ENCODE measurements at places on chromosomes 5 and 9.

GRCh38 chr9:7478646-7479045 is 320.9 kb downstream of the DMAC1 start:
- no peak for DNase-seq

- no peak for DNase-seq
These were observed 12.3 kb upstream of the KCNIP1 start for GRCh38 chr5:170491479-170491878.

DNA sequence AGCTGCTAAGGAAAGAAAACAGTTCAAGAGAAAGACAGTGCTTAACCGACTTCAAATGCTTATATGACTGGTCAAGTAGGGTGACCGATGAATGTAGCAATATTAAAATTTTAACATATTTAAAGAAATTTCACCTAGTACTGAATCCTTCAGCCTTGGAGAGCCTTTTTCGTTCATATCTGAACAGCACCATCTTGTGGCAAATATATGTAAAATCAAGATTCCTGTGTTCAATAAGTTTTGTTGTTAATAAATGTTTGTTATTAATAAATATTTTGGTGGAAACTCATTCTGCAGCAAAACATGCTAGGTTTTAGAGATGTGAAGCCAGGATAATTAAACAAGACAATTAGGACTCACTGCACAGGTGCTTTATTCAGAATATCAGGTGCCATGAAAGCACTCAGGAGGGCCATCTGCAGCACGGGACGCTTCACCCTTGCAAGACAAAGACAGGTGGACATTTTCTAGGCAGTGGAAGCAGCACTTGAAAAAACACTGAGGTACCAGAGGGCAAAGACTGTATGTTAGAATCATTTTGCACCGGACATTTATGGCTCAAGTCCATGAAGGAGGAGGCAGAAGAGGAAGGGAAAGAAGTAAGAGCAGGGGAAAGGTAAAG is 15.6 kb downstream of the TICAM2 start:
- DNase-seq, result no peak

DNA sequence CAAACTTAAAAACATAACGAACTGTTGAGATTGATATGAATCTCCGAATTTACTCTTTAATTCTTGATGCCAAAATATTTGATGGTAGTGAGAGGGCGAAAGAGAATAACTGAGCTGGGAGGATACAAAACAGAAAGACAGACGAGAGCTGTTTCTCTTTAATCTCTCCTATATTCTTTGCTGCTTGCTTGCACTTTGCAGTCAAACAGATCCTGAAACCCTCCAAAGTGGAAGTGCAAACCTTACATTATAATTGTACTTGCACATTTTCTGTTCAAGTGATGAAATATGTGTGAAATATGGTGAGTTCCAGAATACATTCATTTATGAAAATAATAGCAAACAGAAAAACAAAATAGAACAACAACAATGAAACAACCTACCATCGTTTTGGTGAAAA is 63.8 kb downstream of the PAM start:
- DNase-seq, result no peak

DNA sequence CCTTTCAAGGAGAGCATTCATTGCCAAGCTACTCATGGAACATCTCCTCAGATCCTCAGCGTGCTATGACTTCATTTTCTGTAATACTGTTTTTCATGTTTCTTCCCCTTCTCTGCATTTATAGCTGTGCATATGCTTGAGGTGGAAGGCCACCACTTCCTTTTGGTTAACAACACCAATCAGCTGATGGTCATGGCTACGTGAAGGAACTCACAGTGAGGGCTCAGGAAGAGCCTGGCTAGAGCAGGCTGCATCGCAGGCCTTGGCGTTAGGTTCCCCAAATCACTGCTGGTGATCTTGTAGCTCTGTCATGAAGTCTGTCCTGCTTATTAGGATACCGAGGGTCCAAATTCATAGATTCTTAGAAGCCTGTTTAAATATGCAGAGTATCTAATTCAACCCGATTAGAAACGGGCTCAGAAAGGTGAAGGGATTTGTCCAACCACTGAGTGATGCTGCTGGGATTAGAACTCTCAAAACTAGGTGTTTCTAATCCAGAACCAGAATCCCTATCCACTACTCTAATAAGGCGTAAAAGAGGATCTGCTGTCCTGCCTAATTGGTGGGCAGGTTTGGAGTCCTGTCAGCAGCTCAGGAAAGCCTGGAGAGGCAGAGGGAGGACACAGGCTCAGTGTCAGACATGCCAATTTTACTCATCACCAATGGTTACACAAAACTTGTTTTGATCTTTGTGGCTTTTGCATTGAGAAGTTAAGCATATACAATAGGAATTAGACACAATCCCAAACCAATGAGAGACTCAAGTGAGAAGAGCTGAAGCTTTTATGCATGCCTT is 7.5 kb downstream of the SYK start:
- DNase-seq, result no peak

GRCh38 chr9:121560921-121561320 is 61.3 kb upstream of the GGTA1 start:
- no peak for DNase-seq

DNA sequence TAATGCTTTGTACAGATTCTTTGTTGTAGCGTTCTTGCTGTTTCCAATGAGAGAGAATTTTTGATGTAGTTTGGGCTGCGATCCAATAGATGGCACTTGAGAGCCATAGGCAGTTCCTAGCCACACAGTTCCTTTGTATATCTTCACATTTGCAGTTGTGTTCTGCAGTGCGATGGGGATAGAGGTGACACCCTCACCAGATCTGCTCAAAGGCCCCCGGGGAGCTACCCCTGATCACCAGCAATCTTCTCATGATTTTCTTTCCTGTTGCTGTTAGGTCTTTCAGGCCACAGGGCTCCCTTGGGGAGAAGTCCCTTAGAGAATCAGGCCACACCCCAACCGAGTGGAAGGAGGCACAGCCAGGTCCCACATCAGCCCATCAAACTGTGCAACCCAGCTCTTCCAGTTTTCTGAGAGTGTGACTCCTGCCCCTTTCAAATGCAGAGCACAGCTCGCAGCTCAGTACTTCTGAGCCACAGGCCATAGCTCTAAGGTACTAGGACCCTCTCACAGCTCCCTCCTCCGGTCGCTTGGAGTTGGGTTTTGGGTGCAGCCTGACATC is 353.7 kb downstream of the SLCO4C1 start:
- DNase-seq, result no peak

GRCh38 chr9:6552033-6552432 is 93.5 kb downstream of the GLDC start:
- no peak for DNase-seq

DNA sequence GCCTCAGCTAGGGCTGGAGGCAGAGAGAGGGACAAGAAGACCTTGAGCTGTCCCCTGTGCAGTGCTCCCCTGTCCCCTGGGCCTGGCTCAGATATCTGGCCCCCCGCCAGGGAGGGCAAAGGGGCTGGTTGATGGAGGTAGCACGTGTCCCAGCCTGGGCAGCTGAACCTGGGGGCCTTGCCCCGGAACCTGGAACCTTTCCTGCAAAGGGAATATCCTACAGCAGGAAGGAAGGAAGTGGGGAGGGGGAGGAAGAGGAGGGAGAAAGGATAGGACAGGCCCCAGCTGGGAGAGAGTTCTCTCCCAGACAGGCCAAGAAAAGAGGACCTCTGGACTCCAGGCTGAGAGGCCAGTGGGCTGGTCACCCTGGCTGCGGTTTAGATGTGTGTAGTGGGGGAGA is 27.6 kb upstream of the PSD2 start:
- no peak for DNase-seq

DNA sequence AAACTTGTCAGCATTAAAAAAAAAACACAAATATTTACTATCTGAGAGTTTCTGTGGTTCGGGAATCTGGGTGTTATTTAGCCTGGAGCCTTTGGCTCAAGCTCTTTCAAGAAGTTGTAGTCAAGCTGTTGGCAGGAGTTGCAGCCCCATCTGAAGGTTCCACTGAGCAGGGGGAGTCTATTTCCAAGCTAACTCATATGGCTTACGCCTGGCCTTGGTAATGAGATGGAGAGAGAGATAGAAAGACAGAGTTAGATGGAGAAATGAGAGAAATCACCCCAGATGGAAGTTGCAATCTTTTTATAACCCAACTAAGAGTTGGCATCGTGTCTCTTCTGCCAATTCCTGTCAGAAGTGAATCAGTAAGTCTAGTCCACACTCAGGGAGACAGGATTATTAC is 1075.2 kb upstream of the SEMA6A start:
- no peak for DNase-seq

- DNase-seq, result no peak
These were observed 89.9 kb downstream of the DAB2IP start for GRCh38 chr9:121741228-121741918.

DNA sequence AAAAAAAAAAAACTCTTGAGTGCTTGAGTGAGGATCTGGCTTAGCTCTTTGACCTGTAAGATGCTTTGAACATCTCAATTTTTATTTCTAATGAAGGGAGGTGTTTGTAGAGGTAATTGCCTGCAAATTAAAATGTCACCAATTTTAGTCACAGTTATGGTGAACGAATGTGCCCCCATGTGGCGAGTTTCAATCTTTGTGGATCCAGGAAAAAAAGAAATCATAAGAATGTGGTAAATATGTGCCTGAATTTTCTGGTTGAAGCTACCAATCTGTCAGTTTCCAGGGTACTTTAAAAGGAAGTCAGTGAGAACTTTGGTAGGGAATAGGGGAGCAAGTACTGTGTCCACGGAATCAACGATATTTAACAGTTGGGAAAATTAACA is 1772.4 kb upstream of the CDH9 start:
- DNase-seq, result no peak

DNA sequence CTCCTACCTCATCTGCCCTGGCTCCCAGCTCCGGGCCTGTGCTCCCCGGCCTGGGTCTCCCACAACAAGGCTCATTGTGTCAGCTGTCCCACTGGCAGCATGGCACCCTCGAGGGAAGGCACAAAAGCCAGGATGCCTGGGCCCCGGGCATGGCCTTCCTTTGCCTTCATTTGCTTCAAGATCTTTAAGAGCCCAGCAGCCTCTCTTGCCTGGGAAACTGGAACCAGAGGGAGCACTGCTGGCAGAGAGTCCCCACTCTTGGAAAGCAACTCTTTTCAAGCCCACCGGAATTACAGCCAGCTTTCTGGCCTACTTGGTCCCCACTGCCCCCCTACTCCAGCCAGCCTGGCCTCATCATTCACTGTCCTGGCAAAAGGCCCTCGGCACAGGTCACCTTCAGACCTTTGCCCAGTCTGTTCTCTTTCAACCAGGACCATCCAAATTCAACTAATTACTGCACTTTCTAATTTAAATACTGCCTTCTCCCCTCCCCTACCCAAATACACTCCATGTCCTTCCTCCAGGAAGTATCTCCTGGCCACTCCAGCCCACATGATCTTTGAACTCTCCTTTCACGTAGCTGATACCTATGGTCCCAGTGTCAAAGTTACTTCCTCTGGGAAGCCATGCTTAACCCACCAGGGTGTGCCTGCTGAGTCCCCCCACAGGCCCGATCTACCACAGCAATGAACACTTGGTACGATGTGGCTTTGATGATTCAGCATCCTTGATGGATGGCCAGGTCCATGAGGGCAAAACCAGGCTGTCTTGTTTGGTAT is 8.9 kb downstream of the ZER1 start:
- no peak for DNase-seq

DNA sequence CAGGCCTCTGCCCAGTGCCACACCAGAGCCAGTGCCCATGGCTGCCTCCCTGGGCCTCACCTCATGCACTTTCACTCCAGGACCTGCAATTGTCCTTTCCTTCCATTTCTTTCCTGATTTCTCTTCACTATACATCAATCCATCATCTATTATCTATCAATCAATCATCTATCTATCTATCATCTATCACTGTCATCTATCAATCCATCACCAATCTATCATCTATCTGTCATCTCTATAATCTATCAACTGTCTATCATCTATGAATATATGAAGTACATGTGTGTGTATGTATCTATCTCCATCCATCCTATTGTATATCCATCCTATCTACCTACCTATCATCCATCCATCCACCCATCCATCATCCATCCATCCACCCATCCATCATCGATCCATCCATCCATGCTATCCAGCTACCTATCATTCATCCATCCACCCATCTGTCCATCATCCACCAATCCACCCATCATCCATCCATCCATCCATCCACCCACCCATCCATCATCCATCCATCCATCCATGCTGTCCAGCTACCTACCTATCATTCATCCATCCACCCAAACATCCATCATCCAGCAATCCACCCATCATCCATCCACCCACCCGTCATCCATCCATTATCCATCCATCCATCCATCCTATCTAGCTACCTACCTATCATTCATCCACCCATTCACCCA is 26.9 kb downstream of the SLC6A3 start:
- DNase-seq, result no peak

- DNase-seq, result peak; percentile 86
These were observed at the start of gene NTMT1 for GRCh38 chr9:129626079-129626624. NTMT1 (plus strand) TSS chr9:129626163; CDS start chr9:129632704, 6,541 bp downstream.

DNA sequence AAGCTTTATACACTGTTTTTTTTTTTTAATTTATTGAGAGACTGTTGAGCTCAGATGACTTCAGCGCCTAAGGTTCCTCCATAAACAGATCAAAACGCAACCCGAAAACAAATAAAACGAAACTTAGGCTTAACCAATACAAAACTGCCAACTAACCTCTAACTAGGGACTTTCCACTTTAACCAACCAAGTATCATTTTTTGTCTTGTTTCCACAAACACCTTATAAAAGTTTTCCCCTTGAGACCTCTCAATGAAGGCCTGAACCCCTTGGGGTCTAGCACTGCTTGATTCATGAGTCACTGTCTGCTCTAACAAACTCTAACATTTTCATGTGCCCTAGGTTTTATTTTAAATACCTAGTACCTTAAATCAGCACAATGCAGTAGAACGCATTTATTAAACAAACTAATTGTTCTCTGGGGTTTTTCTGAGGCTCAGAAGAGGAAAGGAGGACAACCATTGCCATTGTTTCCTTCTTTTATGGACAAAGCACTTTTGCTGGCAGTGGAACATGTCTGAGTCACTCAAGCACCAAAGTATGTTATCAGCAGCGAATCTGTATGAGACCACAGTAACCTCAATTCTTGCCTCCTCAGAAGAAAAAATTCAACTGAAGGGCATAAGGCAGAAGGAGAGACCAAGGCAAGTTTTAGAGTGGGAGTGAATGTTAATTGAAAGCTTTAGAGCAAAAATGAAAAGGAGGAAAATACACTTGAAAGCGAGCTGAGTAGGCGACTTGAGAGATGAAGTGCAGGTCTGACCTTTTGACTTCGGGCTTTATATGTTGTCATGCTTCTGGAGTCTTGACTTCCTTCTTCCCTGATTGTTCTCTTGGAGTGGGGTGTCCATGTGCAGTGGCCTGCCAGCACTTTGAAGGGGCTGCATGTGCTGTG is 97.7 kb upstream of the HCN1 start:
- no peak for DNase-seq

DNA sequence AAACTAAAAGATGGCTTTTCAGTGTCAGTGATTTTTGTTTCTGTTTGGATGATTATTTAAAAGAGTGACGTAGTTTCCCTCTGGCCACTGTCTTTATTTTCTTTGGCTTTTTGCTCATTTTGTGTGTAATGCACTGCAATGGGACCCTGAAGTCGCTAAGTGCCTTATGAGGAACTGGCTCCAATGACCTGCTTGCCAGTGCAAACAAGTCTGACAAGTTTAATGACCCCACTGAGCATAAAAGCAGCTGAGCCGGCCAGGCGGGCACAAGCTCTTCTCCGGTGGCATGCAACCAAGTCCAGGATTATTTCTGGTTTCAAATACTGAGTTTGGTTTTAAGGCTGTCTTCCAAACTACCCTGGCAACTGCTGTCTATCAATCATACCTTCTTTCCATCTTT is 15.6 kb upstream of the GNA14 start:
- no peak for DNase-seq

- no peak for DNase-seq
These were observed 821.6 kb downstream of the TLE1 start for GRCh38 chr9:80867731-80868130.

GRCh38 chr5:150341331-150341730 is 16.2 kb upstream of the TCOF1 start:
- no peak for DNase-seq
